ENCODE measurements at places on chromosomes 12 and 14.

- no peak for DNase-seq
These were observed 170.5 kb downstream of the NDUFA12 start for GRCh38 chr12:94832780-94833681.

GRCh38 chr14:94650806-94651805 is 38.9 kb downstream of the SERPINA3 start:
- no peak for DNase-seq

GRCh38 chr12:52873513-52873831 is 24.7 kb upstream of the KRT78 start:
- no peak for DNase-seq

- DNase-seq: no peak
These were observed 23.0 kb downstream of the ZFHX2 start for GRCh38 chr14:23528555-23528954.

DNA sequence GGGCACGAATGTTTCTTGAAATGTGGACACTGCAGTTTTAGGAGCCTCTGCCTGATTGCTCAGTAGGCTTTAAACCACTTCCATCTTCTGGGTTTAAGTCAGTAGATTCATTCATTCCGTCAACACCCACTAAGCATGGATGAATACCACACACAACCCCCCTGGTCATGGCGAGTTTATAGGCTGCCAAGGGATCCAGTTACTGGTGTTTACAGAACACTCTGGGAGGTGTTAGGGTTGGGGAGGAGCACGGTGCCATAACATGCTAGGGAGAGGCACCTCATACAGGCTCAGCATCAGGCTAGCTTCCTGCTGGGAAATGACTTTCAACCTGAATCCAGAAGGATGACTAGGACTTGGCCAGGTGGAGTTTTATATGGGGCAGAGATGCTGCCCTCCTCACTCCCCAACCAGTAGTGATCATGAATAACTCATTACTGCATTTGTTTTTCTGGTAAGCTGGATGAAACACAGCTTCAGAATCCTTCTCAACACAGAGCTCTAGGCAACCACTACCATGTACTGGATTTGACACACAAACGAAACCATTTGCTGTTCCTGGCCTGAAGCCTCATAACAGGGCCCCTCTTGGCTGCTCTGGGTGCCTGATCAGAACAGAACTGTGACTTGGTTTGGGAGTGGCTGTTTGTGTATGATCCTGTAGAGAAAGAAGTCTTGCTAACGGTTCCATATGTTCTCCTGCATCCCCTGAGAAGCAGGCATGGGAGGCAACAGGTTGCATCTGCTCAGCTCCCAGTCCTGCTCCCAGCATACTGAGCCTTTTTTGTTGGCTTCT is 47.9 kb downstream of the FBXW8 start:
- no peak for DNase-seq

DNA sequence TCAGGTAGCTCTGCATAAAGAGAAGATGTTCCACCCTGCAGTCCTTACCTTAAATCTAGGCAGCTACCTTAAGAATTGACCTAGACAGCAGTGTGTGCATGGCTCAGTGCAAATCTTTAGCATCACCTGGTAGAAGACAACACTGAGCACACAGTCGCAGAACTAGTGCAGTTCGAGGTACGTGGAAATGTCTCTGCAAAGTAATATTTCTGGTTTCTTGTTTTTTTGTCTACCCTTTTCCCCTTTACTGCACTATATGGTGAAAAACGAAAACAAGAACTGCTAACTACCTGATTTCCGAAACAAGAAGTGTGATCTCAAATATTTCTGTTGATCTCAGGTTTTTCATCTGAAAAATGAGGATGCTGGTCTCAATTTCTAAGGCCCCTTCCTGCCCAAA is 82.5 kb downstream of the ETV6 start:
- no peak for DNase-seq

DNA sequence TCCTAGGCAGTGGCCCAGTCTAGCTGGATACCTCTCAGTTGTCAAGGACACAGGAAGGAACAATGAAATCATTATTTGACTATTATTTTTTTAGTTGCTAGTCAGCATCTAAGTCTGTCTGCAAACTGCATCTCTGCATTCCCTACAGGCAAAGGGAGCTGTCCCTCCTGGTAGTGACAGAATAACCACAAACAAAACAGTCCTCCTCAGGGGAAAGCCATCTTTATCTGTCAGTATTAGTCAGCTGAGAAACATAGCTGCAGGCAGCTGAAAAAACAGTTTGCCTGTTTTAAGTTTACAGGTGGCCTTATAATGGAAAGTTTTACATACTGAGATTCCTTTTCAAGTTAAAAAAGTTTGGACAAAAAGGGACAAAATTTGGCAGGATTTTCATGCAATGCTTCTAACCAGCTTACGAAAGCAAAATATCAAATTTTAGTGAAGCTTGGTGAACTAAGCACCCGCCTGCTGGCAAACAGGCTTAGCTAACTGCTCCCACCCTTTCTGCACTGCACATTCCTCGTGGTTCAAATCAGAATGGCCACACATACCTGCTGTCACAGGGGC is 29.5 kb downstream of the SLC25A21 start:
- no peak for DNase-seq

- DNase-seq: no peak
These were observed 110.6 kb upstream of the TMEM132D start for GRCh38 chr12:130014485-130014807.

- no peak for DNase-seq
These were observed 70.2 kb downstream of the BAZ1A start for GRCh38 chr14:34804933-34805332.

GRCh38 chr12:1877169-1877878 is 41.1 kb downstream of the CACNA2D4 start:
- DNase-seq: no peak

- DNase-seq: no peak
These were observed 252.0 kb upstream of the ARID2 start for GRCh38 chr12:45477526-45477925.

DNA sequence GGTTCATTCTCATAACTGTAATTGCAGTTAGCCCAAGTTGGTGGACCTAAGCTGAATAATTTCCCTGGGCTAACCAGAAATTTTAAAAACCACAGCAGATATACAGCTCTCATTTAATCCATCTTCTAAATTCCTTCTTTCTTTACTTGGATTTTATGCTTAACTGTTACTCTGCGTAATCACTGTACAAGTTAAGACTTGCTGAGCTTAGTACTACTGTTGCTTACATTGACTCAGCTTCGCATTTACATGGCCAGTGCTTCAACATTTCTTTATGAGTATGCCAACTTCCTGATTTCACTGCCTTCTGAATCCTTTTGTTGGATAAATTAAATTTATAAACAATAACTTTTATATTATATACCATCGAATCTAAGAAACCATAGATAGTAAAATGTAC is 147.4 kb downstream of the SLC38A4 start:
- DNase-seq: no peak

DNA sequence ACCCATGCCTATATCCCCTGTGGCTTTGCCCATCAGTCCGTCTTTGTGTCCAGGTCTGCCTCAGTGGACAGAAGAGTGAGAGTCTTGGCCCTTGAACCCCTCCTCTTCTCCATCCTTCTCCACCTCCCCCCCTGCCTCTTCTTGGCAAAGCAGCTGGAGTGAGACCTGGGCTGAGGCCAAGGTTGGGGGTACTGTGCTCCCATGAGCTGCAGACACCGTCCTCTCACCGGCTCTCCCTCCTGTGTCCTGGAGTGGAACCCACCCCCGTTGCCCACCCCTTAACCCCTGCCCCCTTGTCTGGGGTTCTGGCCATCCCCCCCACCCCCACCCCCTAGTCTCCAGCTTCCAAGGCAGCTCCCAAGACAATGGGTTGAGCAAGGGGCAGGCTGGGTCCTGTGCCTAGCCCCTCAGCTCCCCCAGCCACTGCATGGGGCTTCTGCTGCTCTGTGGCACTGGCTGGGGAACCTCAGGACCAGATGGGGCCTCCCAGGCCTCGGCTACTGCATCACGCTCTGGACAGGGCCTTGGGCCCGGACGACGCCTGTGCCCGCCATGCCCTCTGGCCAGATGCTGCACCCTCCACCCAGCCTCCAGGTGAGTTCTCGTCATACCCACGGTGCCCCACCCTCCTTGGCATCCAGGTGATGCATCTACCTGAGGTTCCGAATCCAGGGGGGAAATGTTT is 35.7 kb downstream of the RTL1 start:
- no peak for DNase-seq

DNA sequence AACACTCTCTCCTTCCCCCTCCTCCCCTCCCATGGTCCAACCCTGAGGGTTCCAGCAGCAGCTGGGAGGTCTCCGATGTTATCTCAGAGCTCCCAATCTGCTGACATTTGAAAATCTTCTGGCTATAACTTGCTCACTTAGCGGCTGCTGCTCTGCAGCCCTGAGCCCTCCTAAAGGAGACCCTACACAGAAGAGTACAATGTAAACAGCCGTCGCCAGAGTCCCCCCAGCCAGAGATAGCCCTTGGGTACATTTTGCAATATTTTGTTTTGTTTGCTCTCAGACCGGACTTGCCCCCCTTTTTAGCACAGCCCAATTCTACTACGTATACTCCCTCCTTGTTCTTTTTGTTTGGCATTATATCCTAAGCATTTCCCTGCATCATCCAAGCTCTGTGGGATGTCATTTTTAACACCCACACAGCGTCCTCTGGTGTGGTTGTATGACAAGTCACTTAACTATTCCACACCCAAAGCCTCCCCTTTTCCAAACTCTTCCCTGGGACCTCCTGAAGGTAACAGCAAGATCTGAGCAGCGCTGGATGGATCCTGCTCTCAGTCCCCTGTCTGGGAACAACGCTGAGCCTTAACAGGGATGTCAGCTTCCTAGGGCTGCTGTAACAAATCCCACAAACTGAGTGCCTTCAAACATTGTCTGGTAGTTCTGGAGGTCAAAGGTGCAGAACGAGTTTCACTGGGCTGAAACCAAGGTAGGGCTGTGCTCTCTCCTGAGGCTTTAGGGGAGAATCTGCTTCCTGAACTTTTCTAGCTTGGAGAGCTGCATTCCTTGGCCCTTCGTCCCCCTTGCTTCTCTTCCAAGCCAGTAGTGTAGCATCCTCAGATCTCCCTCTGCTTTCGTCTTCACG is 25.3 kb upstream of the TCL1B start:
- no peak for DNase-seq

GRCh38 chr12:54660320-54660962 is 12.3 kb upstream of the DCD start:
- no peak for DNase-seq

DNA sequence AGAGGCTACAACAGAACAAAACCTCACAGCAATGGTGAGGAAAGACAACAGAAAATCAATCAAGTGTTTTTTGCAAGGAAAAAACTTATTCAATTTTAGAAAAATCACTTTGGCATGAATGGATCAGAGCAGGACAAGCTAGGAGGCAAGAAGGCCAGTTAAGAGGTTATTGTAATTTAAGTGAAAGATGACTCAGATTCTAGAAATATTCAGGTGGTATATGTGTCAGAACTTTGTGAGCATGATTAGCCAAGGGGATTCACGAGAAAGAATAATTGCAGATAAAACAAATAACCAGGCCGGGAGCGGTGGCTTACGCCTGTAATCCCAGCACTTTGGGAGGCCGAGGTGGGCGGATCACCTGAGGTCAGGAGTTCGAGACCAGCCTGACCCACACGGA is 12.7 kb downstream of the GCH1 start:
- no peak for DNase-seq

- no peak for DNase-seq
These were observed 35.1 kb upstream of the C14orf180 start for GRCh38 chr14:104544362-104544961.

DNA sequence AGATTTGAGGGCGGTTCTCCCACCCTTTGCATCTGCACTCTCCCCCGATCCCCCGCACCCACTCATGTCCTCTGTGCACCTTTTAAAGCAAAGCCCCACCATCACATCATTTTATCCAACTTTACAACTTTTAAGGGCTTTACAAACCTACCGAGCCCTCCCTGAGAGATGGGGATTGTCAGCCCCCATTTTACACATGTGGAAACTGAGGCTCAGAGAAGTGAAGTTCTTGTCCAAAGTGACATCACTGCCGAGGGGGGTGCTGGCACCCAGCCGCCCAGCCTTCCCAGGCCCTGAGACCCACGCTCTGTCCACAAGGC is 334.2 kb downstream of the MED13L start:
- no peak for DNase-seq

DNA sequence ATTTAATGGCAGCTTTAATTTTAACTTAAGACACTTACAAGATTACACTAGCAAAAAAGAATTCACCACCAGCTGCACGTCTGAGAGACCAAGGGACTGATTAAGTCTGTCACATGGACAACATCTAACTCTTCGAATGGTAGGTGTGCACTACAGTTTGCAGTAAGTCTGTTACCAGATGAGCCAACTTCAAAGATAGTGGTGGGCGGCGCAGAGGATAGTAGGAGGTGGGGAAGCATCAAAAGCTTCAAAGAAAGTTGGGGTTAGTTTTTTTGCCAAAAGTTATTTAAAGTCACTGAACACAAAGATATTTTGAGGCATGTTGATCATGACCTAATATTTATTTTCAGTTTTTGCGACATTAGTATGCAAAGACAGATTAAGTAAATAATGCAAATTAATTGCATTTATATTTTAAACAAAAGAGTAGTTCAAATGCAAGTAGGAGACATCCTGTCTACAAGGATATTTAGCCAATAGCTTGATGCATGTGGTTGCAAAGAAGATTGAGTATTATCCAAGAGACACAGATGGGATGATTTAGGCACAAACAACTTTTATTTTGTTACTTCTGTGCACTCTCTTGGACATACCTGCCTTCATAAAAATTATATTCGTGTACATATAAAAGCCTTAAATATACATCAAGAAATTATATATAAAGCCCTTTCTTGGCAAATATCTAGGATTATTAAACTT is 327.7 kb downstream of the BMP4 start:
- DNase-seq: no peak

DNA sequence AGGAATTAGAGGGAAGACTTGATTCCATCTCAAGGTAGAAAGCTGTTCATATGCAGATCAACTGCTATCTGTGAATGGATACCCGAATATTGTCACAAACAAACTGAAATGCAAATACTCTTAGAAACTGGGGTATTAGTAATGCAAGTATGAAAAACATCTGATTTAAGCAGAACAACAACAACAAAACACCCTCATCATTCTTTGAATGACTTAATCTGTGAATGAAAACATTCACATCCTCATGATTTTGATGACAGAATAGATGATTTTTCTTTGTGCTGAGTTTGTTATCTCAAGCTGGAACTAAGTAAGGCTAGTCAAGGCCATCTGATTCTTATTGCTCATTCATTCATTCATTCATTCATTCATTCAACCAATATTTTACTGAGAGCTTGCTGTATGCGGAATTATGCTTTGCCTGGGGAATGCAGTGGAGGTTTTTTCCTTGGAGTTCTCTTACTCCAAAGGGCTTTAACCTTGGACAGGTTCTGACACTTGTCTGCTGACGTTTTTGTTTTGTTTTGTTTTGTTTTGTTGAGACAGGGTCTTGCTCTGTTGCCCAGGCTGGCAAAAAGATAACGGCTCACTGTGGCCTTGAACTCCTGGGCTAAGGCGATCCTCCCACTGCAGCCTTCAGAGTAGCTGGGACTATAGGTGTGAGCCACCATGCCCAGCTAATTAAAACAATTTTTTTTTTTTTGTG is 23.3 kb downstream of the OR10G3 start:
- DNase-seq: no peak

- DNase-seq: no peak
These were observed 26.9 kb downstream of the TCP11L2 start for GRCh38 chr12:106329231-106329982.

GRCh38 chr12:30696486-30696885 is 817 bp upstream of the IPO8 start:
- DNase-seq: no peak
